ENCODE measurements at places on chromosomes 2 and 18. TPM values are rescaled to one million over a fixed set of nuclear protein-coding genes. Genes with fewer than 3 reads are reported as not detected.
A peak's percentile ranks its signal among the peaks of the same experiment; 100 is the strongest.

DNA sequence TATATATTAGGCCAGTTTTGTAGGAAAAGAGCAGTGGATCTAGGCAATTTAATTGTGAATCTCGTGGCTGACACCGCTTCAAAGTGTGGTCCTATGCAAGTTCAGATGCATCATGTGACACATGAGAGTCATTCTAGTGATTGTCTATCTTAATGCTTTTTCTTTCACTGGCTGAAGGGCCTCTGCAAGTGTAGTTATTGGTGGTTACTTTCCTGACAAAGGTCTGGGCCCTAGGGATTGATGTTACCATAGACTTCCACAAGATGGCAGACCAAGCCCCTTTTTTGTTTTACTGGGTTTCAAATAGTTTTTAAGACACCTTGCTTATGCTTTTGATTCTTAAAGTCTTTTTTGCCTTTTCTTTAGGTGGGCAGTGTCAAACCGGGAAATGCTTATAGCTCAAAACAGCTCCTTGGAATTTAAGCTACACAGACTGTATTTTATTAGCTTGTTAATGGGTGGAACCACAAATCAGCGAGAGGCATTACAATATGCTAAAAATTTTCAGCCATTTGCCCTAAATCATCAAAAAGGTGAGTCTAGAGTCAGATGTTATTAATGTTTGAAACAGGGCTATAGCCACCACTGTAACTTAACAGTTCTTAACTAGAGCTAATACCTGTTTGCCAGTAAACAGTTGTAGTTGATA, 25.9 kb downstream of the CD8A start:
- peaks cover 3% of the 10 kb centered on the region for H3K36me3 ChIP-seq
- H3K4me3 ChIP-seq, result no peak overlapping the region
- no peaks in the 10 kb centered on the region for H3K27me3 ChIP-seq
- no peak for DNase-seq

DNA sequence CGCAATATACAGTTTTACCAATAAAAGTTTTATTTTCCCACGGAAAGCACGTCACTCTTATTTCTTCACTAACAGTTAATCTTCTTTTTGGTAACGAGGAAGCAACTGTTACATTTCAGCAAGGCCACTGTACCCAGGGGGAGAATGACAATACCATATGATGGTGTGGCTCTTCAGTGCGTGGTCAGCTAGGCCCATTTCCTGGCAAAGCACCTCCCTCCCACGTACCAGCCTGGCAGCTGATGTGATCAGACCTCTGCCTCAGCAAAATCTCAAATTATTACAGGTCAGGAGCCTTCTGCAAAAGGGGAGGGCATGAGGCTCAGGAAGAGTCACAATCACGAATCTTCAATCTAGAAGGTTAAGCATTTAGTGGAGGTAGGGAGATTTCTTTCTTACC, 55.4 kb downstream of the KLF7 start:
- no peak overlapping the region for H3K27ac ChIP-seq
- no peaks in the 10 kb centered on the region for H3K4me1 ChIP-seq
- DNase-seq, result no peak
- H3K36me3 ChIP-seq, result no peaks in the 10 kb centered on the region
- no peak overlapping the region for H3K4me3 ChIP-seq

DNA sequence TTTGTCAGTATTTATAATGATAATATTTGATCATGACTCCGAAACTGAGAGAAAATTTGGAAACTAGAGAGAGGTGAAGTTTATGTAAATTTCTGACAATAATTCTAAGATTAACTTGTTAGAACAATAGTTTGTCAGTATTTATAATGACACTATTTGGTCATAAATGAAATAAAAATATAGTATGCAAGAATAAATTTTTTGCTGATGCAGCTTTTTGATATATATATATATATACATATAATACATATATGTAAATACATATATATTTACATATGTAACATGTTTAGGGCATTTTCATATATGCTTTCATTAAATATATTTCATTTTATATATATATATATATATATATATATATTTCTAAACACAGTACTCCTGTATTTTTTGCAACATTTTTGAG, 1158.1 kb downstream of the LRP1B start:
- no peaks in the 10 kb centered on the region for H3K4me1 ChIP-seq
- H3K27me3 ChIP-seq, result no peaks in the 10 kb centered on the region
- H3K27ac ChIP-seq, result no peak overlapping the region
- DNase-seq, result no peak
- no peak overlapping the region for H3K4me3 ChIP-seq

RNU2-63P gene
- 5.7 TPM for total RNA-seq

GRCh38 chr2:24509425-24509824, 18.4 kb downstream of the NCOA1 start:
- no peaks in the 10 kb centered on the region for H3K27me3 ChIP-seq
- no peak overlapping the region for H3K27ac ChIP-seq
- H3K4me3 ChIP-seq, result no peak overlapping the region
- no peaks in the 10 kb centered on the region for H3K4me1 ChIP-seq
- DNase-seq, result no peak

DNA sequence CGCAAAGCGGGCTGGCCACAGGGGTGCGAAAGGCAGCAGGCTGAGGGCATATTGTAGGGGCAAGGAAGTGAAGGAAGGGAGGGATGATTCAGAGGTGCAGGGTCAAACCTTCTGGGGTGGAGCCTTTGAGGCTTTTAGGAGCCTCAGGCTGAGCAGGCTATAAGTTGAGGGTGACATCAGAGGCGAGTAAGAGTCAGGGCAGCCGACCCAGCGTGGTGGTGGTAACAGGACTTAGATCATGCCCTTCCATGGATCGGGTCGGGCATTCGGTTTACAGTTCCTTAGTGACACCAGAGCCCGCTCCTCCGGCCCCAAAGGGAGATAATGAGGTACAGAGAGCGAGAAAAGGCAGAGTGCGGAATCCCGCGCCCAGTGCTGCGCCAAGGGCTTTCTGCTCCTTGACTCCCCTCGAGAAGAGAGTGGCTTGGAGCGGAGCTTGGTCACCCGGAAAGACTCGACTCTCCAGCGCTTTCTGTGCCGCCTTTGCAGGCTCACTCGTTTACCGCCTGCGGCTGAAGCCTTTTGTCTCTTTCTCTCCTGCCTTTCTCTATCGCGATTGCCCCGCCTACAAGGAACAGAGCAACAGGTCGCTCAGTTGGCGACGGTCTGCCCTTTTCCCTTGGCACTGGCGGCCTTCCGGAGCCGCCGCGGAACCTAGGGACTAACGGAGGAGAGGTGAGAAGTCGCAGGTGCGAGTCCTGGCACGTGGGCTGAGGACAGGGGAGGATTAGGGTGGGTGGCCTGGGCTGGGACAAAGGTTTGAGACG, 720 bp downstream of the LBX2 start:
- peaks cover 15% of the 10 kb centered on the region for H3K4me1 ChIP-seq
- peak overlapping the region; percentile 32 for H3K27ac ChIP-seq

DNA sequence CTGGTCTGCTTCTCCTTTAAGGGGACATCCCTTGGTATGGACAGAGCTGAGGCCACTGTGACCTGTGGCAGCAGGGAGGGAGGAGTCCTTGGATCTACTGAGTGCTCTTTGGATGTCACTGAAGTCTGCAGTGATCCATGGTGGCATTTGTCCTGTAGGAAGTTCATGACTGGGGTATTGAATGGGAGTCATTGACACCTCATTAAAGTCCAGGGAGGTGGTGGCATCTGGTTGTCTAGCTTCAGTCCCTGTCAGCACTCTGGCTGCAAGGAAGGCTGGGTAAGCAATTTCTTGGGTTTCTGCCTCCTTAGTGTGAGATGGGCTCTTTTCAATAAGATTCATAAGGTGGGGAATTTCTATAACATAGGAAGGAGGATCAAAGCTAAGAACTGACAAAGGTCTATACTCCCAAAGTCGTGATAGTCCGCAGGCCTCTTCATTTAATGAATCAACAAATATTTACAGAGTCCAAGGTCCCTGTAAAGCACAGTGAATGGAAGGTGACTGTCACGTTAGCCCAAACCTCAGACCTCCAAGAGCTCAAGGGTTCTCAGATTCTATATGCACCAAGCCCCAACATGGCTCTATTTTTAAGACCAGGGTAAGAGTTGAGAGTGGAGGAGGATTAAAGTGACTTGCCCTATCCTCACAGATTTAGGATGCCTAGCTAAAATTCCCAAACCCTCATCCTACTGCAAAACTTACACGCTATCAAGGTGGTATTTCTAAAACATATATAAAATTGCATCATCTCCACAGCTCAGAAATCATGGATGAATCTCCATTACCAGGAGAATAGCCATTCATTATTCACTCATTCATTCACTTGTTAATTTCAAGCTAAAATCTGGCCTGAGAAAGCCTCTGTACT, 40.2 kb downstream of the THNSL2 start:
- H3K27me3 ChIP-seq, result no peaks in the 10 kb centered on the region
- no peak for DNase-seq
- no peaks in the 10 kb centered on the region for H3K4me1 ChIP-seq

DNA sequence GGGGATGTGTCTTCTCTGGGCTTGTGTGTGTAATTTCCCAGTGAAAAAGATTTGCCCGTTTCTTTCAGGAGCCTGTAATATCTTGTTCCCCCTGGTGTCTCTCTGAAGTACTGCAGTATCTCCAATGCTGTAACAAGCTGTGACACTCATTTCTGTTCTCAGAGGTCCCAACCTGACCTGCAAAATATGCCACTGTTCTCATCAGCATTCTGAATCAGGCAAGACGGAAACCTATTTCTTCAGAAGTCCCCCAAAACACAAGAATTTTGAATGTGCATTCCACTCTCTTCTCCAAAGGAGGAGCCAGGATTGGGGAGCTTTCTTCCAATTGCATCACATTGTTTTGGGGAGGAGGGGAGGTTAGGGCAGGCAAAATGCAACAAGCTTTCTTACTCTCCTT, 77.0 kb upstream of the CNGA3 start:
- DNase-seq, result peak; percentile 61
- H3K4me1 ChIP-seq, result no peaks in the 10 kb centered on the region
- no peaks in the 10 kb centered on the region for H3K27me3 ChIP-seq
- H3K36me3 ChIP-seq, result no peaks in the 10 kb centered on the region
- H3K27ac ChIP-seq, result no peak overlapping the region
- no peak overlapping the region for H3K4me3 ChIP-seq

ANKRD36 gene
- total RNA-seq, result 16.6 TPM
